Activated effector memory CD4-positive, alpha-beta T cell treated with Interleukin-2 at 50 U/mL for 16 hours (primary cell): ENCODE measurements at places on chromosomes 2 and 18.

DNA sequence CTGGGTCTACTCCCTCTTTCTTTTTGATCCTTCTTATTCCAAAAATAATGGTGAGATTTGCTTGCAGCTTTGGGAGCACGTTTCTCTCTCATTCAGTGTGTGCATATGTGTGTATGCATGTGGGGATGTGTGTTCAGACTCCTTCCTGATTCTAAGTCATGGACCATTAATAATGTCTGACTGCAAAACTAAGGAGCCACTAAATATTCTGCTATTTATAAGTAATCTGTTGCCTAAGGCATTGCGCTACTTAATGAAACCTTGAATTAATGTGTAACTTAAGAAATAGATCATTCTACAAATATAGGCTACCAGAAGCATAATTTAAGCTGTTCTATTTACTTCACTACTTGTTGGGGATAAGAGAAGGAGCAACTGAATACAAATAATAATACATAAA, 182.1 kb downstream of the TFCP2L1 start:
- DNase-seq = no peak

GRCh38 chr18:13612196-13612997, 114.0 kb downstream of the FAM210A start:
- DNase-seq = peak; percentile 74

GRCh38 chr18:52131845-52132244, 208.2 kb upstream of the DCC start:
- no peak for DNase-seq

DNA sequence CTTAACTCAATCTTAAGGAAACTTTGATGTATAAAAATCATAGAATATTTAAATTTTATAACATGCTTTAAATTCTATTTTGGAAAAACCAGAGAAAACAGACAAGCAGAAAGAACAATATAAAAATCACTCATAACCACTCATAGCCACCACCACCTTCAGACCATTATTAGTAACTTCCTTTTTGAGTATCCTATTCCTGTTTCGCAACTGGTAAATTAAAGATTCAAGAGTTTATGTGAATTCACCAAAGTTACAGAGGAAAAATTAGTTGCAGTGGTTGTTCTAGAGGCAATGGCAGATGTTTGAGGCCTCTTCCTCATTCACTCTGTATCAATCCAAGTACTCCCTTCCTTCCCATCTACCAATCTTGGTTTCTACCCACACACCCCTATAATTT, 49.3 kb upstream of the PROKR1 start:
- no peak for DNase-seq

DNA sequence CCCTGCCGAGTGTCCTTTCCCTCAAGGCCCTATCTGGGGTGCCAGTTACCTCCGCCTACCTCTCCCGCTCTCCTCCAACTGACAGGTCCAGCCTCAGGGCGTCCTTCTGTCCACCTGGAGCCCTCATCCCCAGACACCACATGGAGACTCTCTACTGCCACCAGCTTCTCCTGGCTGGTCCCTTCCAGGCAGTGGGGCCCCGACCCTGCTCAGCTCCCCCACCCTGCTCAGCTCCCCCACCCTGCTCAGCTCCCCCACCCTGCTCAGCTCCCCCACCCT, 74.0 kb upstream of the ODC1 start:
- no peak for DNase-seq

DNA sequence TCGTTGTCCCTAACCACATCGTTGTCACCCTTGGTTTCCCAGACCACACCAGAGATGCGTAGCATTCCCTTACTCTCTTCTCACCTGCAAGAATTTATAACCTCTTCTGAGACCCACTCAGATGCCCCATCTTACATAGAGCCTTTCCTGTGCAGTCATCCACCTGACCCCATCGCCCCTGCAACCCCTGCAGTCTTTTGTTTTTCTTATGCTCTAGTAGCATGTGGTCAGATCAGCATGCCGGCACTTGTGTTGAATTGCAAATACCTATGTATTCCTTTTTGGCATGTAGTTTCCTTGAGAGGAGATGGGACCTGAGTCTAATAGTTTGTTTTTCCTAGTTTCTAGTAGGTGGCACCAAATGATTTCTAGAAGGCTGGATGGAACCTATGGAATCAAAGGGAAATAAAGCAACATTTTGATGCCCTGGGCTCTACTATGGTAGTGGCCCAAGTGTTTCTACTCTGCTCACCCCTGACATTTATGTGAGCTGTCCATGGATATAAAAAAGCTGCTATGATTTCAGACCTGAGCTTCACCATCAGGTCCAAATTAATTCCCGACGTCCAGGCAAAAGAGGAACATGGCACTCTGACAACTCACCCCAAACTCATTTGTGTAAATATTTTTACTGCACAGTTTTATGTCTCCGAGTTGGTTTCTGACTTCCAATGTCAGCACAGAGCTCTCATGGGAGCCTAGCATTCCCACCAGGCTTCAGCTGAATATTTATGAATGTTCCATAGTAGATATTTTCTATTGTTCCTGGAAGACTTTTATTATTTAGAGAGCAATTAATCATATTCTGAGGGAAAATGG, 143.6 kb downstream of the RNF144A start:
- DNase-seq = no peak

DNA sequence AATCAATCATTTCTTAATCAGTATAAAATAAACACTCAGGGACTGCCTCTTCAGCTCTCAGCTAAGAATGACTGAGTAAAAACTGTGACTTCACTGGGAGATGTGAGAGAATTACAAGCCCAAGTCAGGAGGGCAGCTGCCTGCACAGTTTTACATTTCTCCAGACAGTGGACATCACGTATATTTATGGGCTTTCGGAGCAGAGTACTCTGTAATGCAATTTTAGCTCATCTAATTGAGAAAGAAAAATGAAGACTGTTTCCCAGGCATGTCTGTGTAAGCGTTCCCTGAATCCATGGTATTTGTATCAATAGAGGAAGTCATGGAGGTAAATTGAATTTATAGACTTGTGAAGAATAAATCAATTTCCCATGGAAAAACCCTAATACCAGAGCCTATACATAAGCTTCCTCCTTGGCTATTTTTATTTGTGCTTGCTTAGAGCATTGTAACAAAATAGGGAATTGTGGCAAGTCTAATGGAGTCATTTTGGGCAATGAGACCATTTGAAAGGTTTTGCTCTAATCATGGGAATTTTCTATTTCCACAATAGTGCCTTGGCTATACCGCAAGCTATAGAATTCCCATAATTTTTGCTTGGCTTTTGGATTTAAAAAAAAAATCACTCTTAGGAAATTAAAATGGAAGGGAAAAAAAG, 87.2 kb downstream of the SLC5A7 start:
- no peak for DNase-seq

- no peak for DNase-seq
Observed at GRCh38 chr2:65361623-65362022, 70.8 kb downstream of the SPRED2 start.

- no peak for DNase-seq
Observed at GRCh38 chr2:233461481-233461891, 105.1 kb downstream of the USP40 start.

DNA sequence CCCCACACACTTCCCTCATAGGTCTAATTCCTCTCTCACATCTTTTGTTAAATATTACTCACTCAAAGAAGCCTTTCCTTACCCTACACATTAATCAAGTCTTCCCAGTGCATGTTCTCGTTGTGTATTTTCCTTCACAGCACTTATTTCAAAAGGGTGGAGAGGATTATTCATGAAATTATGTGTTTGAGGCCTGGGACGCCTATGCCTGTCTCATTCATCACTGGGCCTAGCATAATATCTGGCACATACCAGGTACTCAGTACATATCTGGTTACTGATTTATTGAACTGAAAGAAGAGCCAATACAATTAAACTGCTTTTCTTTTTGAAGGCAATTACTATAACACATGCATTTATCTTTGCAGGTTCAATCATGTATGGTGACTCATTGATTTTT, 15.1 kb upstream of the MALL start:
- DNase-seq = no peak

DNA sequence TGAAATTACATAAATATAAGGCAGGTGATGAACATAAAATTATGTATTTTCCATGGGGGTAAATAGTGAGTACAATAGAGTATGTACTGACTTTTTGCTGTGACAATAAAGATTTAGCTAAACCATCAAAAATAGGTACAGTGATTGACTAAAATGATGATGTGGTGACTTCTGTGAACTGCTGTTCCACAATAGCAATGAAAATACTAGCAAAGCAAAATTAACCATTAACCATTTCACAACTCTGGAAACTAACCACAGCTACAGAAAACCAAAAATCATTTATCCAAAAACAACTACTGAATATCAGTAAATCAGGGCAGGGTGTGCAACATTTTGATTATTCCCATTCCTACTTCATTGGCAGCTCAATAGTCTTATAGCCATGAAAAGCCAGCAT, 161.4 kb upstream of the GYPC start:
- no peak for DNase-seq

- no peak for DNase-seq
Observed at GRCh38 chr2:98180456-98180855, 93.5 kb downstream of the VWA3B start.

GRCh38 chr2:205775097-205775877, 93.0 kb downstream of the NRP2 start:
- DNase-seq = no peak

DNA sequence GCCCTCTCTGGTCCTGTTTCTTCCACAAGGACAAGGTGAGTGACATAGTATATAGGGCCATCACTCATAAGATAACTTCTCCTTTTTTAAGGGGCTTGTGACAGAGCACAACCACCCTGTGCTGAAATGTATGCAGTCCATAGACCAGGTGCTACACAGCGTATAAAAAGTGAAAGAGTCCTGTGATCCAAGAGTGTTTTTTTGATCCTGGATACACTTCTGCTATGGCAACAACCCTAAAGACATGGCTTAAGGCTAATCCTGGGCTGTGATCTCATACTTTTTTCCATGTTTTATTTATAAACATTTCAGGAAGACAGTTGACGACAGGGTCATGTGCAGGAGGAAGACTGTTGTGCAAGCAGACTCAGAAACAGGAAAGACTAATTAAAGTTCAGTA, 400.5 kb upstream of the TCF4 start:
- no peak for DNase-seq

- DNase-seq = no peak
Observed at GRCh38 chr18:30903566-30903965, 139.0 kb downstream of the DSC3 start.

GRCh38 chr2:159471340-159471739, 145.0 kb downstream of the BAZ2B start:
- no peak for DNase-seq

- DNase-seq = no peak
Observed at GRCh38 chr18:66048406-66048805, 297.6 kb downstream of the CDH7 start.

DNA sequence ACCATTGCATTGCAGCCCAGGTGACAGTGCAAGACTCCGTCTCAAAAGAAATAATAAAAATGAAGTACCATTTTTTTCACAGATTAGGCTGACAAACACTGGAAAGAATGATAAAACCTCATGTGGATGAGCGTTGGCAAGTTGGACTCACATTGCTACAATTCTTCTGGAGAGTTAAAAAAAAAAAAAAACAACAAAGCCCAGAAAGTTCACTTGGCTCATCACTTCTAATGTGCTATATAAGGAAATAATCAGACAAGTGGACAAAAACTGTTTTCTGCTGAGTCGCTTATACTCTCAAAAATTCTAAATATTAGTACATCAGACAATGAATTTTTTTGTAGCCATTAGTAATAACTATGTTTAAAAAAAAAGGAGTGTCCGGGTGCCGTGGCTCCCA, 38.4 kb downstream of the PKP4 start:
- no peak for DNase-seq

DNA sequence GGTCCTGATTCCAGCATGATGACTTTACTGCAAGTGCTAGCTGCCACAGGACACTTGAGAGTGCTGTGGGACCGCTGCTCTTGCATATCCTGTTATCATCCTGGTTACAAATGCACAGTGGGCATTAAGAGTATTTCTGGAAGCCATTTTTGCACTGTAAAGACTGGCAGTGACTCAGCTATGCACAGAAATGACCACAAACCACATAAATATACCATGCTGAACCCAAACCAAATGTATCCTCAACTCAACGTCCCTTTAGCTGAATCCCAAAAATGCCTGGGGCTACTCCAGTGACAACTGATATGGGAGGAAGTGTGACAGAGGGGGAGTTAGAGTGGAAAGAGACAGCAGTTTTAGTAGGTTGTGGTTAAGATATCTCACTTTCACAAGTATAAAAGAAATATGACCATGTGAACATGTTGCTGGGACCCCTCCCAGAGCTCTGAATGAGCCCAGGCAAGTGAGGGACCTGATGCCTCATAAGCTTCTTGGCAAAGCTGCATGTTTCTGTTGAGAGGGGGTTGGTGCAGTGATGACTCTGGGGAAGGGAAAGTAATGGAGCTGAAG, 37.3 kb downstream of the RHBDD1 start:
- no peak for DNase-seq

GRCh38 chr2:70456585-70457495, 96.8 kb downstream of the TGFA start:
- DNase-seq = no peak

DNA sequence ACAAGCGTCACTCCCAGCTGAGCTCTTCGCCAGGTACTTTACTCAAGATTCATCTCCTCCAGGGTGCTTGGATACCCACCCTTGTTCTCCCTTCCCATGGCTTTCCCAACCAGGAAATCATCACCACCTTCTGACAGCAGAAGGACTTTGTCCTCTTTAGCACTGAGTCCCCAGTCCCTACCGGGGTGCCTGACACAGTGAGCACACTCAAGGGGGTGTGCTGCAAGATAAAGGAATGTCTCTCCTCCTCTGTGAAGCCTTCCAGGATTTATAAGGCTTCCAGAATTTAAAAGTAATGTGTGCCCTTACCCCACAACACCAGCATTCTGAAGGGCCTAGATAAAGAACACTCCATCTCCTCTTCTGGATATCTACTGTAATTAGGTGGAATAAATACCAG, 39.6 kb downstream of the ACVR1 start:
- DNase-seq = no peak

GRCh38 chr2:67919490-67919889, 143.3 kb downstream of the C1D start:
- no peak for DNase-seq

GRCh38 chr2:146597291-146597690, 1247.5 kb upstream of the ACVR2A start:
- DNase-seq = no peak

GRCh38 chr2:9782197-9782719, 61.0 kb upstream of the TAF1B start:
- peak; percentile 67 for DNase-seq
